ENCODE measurements at places on chromosomes 12 and 14.
A peak's percentile ranks its signal among the peaks of the same experiment; 100 is the strongest.

- no peak for DNase-seq
Observed at GRCh38 chr12:132940071-132940719, 15.9 kb downstream of the ZNF605 start.

- DNase-seq: no peak
Observed at GRCh38 chr12:68222326-68222725, 3.3 kb downstream of the IL26 start.

- no peak for DNase-seq
Observed at GRCh38 chr12:639566-639965, 23.7 kb downstream of the NINJ2 start.

GRCh38 chr12:112381406-112381882 lies 787 bp downstream of the HECTD4 start:
- DNase-seq: peak; percentile 33

DNA sequence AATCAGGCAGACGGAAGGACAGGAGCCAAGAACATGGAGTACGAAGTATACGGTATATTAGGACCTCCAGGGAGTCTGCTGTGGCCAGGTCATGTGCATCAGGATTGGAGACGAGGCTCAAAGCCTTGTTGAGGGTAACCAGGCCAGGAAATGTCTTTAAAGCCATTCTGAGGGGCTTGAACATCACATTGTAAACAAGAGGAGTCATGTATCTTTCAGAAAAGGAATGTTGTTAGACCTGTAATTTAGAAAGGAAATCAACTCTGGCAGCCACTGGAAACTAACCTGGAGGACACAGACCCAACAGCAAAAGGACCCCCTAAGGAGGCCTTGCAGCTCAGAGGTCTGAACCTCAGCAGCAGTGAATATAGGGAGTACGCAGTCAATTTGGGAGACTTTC lies 7.5 kb downstream of the MAP3K9 start:
- DNase-seq: no peak

DNA sequence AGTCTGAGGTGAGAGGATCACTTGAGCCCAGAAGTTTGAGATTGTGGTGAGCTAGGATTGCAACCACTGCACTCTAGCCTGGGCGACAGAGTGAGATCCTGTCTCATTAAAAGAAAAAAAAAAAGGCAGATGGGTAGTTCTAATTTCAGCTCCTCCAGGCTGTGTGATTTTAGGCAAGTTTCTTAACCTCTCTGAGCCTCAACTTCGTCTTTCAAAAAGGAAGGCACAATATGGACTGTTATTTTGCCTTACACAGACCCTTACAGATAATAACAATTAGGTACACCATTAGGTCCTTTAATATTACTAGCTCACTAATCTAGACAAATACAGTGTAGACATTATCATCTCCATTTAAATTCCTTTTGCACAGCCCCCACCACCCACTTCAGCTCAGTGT lies 4.8 kb upstream of the CCDC177 start:
- no peak for DNase-seq

GRCh38 chr12:27771481-27772327 lies 8.3 kb upstream of the KLHL42 start:
- DNase-seq: no peak

- peak; percentile 35 for DNase-seq
Observed at GRCh38 chr12:122363782-122364181, 58.7 kb downstream of the CLIP1 start.

- DNase-seq: no peak
Observed at GRCh38 chr14:56664811-56665421, 85.3 kb downstream of the TMEM260 start.

GRCh38 chr14:104865631-104866441 lies 768 bp downstream of the CEP170B start:
- DNase-seq: peak; percentile 86

DNA sequence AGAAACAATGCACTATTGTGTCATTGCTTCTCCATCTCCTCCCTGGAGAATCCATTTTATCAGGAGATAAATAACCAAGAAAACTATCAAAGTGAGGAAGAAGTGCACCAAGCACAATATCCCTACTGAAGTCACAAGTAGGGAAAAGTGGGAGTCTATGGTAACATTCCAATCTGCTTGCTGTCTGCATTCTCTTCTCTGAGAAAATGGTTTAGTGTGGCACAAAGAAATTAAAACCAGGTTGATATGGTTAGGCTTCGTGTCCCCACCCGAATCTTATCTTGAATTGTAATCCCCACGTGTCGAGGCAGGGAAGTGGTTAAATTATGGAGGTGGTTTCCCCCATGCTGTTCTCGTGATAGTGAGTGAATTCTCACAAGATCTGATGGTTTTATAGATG lies 209.7 kb downstream of the PRKD1 start:
- peak; percentile 56 for DNase-seq

DNA sequence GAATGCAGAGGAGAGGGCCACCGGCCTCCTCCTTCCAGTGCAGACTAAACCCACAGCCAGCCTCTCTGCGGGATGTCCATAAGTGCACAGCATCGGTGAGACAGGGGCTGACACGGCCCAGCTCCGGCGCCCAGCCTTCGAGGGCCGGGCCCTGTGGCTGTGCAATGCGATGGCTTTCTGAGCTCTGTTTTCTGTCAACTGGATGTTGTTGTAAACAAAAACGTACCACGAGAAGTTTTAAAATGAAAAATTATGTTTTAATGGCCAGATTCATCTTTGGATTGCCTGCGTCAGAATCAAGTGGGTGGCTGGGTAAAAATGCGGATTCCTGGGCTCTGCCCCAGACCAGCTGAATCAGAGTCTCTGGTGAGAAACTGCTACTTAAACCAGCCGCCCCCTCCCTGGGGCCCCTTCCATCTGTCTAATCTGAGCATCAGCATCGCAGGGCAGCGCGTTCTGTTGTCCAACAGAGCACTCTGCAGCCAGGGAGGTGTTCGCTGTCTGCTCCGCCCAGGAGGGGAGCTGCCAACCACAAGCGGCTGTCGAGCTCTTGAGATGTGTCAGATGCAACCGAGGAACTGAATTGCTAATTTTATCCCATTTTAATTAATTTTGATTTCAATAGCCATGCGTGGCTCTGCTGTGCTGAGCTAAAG lies 133.4 kb downstream of the RFLNA start:
- DNase-seq: peak; percentile 82

DNA sequence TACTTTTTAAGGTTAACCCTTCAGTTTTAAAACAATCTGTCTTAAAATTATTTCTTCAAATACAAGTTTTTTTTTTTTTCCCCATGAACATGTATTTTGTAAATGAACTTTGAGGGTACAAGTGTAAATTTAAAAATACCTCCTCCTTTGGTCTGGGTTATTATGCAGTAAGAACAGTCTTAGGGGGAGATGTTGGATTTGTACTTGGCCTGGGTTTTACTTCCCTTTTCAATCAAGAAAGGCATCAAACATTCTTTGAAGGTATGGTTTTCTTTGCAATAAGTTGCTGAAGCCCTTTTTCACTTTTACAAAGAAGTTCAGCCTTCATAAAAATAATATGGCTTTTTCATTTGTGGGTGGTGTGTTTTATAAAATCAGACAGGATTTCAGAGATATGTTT lies 20.5 kb downstream of the WBP11 start:
- DNase-seq: no peak

- peak; percentile 66 for DNase-seq
Observed at GRCh38 chr12:95304673-95305198, 87.1 kb downstream of the VEZT start.

DNA sequence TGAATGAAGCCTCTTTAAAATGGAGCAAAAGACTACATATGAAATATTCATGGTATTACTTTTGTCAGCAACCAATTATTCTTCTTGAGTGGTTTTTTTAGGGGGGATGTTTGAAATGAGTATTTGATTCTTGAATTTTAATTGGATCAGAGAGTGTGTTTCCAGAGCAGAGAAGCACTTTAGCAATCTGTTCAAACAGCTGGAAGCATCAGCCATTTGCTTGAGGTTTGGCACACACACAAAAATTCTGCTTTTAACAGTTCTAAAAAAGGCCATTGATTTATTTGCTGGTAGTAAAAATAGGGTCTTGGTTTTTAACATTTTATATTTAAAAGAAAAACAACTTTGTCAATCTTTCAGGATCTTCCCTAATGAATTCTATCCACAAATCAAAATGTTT lies 292.7 kb downstream of the LRFN5 start:
- no peak for DNase-seq

DNA sequence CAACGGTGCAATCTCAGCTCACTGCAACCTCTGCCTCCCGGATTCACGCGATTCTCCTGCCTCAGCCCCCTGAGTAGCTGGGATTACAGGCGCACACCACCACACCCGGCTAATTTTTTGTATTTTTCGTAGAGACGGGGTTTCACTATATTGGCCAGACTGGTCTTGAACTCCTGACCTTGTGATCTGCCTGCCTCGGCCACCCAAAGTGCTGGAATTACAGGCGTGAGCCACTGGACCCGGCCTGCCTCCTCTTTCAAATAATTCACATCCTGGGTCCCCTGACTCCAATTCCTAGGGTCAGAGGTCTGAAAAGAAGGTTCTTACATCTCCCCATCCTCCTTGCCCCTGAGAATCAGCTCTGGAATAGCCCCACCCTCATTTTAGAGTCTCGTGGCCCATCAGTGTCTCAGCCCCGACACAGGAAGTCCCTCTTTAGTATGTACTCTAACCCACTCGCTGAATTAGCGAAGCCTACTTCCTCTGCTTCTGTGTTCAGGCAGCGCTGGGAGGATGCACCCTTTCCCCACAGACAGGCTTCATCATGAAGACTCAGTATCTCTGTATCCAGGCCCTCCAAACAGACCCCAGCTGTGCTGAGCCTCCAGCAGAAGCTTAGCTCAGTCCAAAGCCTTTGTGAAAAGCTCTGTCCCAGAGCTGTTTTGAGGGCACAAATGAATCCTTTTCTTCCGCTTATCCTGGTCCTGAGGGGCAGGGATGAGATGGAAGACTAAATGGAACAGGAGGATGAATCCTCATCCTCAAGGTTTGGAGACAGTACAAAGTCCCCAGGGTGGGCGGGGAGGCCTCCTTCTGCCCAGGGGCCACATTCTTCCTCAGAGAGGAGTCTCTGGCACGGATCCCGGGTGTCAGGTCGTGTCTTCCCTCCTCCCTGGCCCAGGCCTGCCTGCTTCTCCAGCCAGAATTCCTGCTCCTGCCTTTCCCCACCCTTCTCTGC lies 3.5 kb downstream of the LPAR5 start:
- peak; percentile 50 for DNase-seq

- peak; percentile 72 for DNase-seq
Observed at GRCh38 chr12:52156311-52156710, 35.5 kb downstream of the KRT80 start.

GRCh38 chr12:121781484-121781997 lies 11.9 kb downstream of the RHOF start:
- no peak for DNase-seq

DNA sequence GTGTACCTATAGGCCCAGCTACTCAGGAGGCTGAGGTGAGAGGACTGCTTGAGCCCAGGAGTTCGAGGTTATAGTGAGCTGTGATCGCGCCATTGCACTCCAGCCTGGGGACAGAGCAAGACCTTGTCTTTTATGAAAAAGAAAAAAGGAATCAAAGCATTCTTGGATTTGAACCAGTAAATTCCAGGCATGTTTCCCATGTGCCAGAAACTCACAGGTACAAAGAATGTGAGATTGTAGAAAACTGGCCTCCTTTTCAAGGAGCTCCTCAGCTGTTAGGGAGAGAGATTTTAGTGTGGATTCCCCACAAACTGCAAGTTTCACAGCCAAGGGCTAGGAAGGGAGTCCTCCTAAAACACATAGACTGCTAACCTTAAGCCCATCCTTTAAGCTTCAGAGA lies 95.0 kb downstream of the FOXN4 start:
- DNase-seq: no peak

DNA sequence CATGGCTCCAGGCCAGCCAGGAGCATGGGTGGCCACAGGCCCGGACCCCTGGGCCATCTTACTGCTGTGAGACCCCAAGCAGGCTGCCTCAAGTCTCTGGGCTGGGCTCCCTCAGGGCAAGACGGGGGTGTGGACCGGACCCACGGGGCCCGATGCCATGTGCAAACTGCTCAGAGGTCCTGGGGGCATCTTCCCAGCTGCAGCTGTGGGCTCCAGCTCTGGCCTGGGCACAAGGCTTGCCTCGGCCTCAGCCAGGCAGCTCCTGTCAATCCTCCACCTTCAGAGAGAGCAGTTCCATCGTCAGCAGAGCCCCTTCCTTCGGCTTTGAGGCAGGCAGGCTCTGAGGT lies 12.4 kb upstream of the GPR132 start:
- DNase-seq: no peak

DNA sequence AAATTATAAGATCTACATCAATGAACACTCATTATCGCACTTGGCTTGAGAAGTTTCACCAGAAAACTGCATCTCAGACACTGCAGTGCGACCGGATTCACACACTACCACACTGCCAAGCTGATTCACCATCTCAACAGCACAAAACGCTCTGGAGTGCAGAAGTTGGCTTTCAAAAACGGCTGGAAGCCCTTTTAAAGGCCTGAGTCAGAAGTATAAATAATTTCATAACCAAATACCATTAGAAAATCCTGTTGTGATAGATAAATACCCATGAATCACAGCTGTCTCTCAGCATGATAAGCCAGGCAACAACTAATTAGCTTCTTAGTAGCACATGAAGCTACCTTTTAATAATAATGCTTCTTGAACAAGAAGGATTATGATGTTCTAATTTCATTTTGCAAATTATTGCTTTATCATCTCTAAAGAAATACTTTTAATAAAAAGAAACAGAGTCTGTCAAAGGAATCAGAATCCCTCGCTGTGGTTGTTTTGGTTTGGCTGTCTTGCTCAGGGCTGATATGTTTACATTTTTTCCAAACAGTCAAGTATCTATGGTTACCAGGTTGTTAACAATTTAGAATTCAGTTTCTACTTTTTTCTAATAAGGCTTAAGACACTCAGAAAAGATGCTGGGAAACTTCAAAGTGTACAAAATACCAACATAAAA lies 51.2 kb downstream of the SLC2A13 start:
- peak; percentile 19 for DNase-seq

GRCh38 chr14:21913759-21914158 lies 240.1 kb upstream of the OR4E1 start:
- DNase-seq: peak; percentile 6

DNA sequence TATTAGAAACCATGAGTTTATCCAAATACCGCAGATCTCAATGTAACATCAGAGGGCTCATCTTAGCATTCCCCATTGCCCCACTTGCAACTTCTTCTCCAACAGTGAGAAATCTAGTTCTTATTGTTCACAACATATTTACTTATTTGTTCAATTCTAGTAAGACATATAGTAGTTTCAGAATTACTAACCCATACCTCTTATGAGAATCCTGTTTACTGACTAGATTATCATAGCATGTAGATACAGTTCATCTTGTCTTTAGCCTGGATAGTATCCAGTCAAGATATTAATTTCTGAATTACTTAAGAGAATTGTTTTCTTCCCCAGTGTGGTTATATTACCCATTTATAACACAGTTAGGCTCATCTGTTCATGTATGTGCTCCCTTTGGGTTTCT lies 80.6 kb downstream of the NIN start:
- DNase-seq: no peak

DNA sequence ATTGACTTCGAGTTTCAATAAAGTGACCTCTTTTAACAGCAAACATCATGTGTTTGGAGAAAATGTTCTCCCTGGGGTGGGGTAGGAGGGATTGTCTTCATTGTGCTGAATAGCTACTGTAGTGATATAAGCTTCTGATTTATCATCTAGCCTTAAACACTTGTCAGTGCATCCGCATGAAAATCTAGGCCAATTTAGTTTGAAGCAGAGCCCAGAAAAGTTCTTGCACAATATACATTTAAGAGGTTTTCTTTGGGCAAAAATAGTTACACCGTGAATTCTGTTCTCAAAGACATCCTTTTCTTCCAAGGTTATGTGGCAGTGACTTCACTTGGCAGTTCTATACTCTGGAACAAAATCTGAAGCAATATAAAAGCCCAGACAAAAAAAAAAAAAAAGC lies 136.0 kb upstream of the IFNG-AS1 start:
- DNase-seq: peak; percentile 71

- DNase-seq: peak; percentile 73
Observed at GRCh38 chr12:53500142-53500775, 824 bp upstream of the TARBP2 start.

GRCh38 chr12:120276734-120277133 lies 11.2 kb upstream of the PXN start:
- peak; percentile 72 for DNase-seq

Measured in EH (cell line).